ENCODE measurements at places on chromosomes 1 and 21.

DNA sequence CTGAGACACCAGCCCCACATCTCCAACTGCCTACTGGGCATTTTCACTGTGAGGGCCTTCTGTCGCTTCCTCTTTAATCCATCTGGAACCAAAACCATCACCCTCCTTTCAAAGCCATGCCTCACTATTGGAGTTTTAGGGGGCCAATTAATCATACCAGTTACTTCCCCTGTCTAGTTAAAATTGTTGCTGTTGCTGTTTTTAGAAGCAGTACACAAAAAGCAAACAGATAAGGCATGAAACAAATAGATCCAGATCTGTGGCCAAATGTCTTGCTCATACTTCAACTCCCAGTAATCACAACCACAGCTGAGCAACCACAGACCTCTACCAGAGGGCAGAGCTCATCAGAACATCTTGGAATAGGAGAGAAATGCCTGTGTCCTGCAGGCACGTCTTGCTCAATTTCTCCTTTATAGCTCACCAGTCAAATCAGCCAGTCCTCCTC, 133.8 kb upstream of the C1orf105 start:
- DNase-seq = no peak

DNA sequence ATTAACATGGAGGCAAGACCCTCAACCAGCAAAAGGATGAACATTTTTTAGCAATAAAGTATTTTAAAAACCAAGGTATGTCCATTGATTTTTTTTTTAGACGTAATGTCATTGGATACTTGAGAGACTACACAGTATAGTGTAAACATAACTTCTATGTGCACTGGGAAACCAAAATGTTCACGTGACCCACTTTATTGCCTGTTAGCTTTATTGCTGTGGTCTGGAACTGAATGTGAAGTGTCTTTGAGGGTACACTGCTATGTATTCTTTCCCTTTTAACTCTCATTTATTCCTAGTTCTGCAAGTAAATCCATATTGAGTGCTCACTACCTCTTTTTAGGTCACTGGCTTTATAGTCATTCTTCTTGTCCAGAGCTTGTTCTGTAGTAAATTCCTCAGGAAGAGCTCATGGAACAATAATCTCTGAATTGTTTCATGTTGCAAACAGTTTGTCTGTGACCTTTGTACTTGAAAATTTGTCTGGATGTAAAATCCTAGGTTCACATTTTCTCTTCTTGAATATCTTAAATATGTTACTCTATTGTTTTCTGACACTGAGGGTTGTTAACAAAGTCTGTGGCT, 20.6 kb downstream of the ABCD3 start:
- DNase-seq = no peak

DNA sequence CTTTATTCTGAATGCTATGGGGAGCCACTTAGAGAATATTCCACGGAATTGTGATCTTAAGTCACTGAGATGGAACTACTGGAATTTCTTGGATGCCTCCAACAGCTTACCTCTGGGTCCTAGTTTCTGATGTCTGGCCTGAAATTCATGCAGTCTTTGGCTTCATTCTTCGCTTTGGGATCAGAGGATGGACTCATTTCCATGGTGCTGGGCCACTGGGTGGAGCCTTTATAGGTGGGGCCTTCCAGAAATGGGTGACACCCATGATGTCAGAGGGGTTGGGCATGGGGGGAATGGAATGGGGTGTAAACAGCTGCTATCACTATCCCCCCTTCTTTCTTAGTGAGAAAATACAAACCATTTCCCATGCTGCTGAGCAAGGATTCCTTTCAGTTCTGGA, 73.7 kb upstream of the FGGY start:
- DNase-seq = no peak

- DNase-seq = no peak
Observed at GRCh38 chr21:42040411-42041180, 30.4 kb upstream of the ZBTB21 start.

DNA sequence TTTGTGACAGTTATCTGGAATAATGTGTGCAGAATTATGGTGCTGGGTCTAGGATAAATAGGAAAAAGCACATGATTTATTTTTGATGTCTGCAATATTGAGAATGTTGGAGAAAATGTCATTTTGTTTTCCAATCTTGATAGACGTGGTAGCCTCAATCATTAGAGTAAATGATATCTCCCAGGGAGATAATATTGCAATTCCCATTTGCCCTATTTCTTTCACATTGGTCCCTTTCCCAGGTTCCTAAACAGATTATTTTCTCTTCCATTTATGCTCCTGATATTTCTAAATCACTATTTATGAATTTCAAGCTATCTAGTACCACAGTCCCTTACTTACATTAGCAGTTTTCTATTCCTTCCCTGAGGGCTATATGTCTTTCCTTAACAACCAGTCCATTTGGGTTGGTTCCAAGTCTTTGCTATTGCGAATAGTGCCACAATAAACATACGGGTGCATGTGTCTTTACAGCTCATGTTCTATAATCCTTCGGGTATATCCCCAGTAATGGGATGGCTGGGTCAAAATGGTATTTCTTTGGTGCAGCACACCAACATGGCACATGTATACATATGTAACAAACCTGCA, 447.3 kb downstream of the PLA2G4A start:
- DNase-seq = no peak

DNA sequence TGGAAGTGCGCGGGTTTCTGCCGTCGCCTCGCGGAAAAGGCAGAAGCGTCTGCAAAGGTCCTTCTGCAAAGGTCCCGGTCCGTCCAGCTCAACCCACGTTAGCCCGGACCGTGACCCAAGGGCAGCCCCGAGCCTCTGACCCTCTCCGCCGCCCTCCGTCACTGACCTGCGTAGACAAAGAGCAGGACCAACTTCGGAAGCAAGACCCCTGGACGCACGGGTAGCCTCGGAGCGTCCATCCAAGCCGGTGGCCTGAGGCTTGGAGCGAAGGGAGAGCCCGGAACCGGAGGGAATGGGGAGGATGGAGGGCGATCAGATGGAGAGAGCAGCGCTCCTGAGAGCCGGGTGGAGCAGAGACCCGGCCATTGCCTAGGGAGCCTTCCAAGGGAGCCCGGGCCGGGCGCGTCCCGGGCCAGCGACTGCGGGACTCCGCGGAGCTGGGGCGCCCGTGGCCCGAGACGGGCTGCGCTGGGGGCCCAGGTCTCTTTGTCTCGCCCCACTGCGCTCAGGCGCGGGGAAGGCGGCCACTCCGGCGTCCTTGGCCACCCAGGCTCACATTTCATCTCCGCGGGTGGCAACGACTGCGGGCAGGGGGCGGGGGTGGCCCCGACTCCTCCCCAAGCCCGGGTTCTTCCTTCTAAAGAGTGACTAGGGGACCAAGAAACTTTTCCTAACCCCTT, at the start of gene CYYR1:
Gene CYYR1 (minus strand): TSS at position 585 of the 680 bp plus-strand sequence. CDS start 346 bp downstream, at position 239.
- DNase-seq = no peak

- DNase-seq = no peak
Observed at GRCh38 chr1:67795179-67795912, 37.9 kb downstream of the GNG12 start.

DNA sequence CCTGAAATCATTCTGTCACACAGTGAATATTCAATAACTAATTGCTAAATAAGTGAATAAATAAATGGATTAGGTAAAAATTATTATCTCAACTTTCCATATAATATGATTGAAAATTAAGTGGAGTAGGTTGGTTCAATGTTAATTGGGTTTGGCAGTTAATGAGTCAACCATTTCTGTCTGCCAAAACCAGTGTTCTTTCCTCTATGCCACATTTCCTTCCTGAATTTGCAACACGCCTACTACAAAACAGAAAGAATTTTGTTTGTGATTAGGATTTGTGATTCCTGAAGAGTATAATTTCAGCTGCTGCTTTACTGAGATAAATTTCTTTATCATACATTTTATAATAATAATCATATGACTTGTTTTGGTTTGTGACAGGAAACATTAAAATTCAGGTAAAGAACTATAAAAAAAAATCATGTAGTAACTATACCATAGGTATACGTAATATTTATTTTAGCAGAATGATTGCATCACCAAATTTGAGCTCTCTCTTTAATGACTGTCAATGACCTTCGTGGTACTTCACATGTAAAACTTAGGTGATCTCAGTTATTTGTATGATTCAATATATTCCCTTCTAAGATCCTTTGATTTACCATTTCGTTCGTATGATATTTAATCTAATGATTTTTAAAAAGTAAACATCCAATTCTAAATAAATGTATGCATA, 241.3 kb downstream of the KCNT2 start:
- DNase-seq = no peak

DNA sequence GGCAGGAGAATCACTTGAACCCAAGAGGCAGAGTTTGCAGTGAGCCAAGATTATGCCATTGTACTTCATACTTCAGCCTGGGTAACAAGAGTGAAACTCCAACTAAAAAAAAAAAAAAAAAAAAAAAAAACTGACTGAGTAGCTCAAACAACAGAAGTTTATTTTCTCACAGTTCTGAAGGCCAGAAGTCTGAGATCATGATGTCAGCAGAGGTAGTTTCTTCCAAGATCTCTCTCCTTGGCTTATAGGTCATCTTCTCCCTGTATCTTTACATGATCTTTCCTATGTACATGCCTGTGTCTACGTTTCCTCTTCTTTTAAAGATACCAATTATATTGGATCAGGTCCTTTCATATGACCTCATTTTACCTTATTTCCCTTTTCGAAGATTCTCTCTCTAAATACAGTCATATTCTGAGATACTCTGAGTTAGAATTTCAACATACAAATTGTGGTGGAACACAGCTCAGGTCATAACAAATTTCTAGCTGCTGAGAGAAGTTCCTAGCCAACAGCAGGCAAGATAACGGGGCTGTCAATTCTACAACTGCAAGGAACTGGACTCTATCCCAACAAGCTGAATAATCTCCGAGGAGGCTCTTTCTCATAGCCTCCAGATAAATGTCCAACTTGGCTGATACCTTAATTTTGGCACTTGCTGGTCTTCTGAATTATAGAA, 187.7 kb upstream of the ADAMTS5 start:
- no peak for DNase-seq

DNA sequence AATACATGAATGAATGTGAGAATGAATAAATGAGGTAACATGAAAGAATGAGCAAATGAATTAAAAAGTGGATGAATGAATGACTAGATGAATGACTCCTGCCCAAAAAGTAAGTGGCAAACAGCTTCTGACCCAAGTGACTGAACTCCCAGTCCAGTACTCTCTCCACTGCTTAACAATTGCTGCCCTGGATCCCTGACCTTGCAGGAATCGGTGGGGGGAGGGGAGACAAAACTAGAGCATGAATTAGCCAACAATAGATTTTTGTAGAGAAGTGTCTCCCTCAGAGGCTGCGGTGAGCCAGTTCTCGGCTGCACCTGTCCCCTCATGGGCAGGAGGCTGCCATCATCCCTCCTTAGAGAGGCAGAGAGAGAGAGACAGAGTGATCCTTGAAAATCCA, 5.9 kb upstream of the GRIK3 start:
- DNase-seq = no peak

DNA sequence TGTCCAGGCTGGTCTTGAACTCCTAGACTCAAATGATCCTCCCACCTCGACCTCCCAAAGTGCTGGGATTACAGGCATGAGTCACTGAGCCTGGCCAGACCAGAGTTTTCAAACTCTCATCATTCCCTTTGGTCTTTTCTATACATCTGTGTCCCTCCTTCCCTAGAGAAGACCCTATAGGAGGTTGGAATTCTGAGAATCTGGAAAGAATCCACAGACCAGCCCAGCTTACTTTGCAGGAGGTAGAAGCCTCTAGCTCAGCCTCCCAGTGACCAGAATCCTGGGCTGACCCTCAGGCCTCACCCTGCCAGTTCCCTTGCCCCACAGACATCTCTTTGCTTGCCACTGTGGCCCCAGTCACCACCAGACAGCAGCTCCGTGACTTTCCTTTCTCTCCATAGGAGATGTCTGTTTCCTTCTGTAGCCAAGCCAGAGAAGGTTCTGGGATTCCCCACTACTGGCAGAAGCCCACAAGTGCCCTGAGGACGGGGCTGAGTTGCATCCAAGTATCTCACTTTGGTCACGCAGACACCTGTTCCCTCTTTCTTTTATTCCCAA, 34.7 kb upstream of the KHDRBS1 start:
- DNase-seq = no peak

- no peak for DNase-seq
Observed at GRCh38 chr1:85799737-85800136, 91.5 kb upstream of the ZNHIT6 start.

DNA sequence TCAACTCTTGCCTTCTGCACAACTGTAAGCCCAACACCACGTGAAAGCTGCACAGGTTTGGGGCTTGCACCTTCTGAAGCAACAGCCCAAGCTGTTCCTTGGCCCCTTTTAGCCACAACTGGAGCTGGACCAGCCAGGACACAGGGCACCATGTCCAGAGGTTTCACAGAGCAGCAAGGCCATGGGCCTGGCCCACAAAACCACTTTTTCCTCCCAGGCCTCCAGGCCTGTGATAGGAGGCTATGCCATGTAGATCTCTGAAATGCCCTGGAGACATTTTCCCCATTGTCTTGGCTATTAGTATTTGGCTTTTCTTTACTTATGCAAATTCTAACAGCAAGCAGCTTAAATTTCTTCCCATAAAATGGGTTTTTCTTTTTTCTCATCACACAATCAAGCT, 126.1 kb downstream of the SLC44A5 start:
- no peak for DNase-seq

DNA sequence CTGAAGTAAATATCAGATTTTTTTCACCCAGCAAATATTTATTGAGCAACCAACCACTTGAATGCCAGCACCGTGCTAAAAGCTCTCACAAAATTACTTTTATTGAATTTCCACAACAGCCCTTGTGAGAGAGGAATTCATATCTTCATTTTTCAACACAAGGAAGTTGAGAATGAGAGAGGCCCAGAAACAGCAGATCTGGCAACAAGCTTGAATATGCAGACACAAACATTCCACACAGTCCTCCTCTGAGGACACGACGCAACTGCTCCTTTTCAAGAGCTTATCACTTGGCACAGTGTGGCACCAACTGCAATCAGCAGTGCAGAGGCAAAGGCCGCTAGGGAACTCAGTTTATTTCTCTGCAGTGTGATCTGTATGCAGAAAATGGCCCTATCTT, 32.2 kb upstream of the IFNAR2 start:
- no peak for DNase-seq

DNA sequence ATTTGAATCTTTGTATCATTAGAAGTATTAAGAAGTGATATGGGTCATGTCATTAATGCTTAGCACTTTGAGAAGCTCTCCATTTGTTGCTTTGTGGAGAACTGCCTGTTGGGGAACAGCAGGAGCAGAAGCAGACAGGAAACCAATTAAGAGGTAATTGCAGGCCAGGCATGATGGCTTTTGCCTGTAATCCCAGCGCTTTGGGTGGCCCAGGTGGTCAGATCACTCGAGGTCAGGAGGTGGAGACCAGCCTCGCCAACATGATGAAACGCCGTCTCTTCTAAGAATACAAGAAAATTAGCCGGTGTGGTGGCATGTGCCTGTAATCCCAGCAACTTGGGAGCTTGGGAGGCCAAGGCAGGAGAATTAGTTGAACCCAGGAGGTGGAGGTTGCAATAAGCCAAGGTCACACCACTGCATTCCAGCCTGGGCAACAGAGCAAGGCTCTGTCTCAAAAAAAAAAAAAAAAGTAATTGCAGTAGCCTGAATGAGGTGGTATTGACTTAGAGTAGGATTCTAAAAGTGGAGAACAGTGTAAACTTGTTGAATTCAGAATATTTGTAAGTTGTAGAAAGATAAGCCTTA, 57.8 kb upstream of the FASLG start:
- DNase-seq = no peak

GRCh38 chr1:186806477-186806876, 22.3 kb upstream of the PLA2G4A start:
- DNase-seq = no peak

Data from DMS 273 treated with DMSO at 0.1 percent for 48 hours (cell line).